ENCODE measurements at places on chromosomes 13 and 19. TPM values are rescaled to one million over a fixed set of nuclear protein-coding genes. Genes with fewer than 3 reads are reported as not detected.

- peak within 1 kb of the TSS; percentile 95 for H3K27ac ChIP-seq
- peak within 1 kb of the TSS; percentile 77 for H3K4me3 ChIP-seq
- H3K27me3 ChIP-seq = no peaks in the 10 kb centered on the region
Observed at GRCh38 chr13:43878892-43879754, at the start of gene CCDC122. TSS of gene CCDC122 (minus strand) at chr13:43879740. CDS start at chr13:43869376, 10,364 bp downstream.

- H3K36me3 ChIP-seq = peaks cover under 1% of the 10 kb centered on the region
- H3K4me3 ChIP-seq = no peak overlapping the region
- no peaks in the 10 kb centered on the region for H3K4me1 ChIP-seq
- H3K27me3 ChIP-seq = no peaks in the 10 kb centered on the region
Observed at GRCh38 chr13:41859565-41859964, 101.3 kb downstream of the VWA8 start.

GRCh38 chr13:81051873-81052272 is 710.9 kb upstream of the SPRY2 start:
- H3K36me3 ChIP-seq = no peaks in the 10 kb centered on the region
- no peak for DNase-seq
- H3K27me3 ChIP-seq = no peaks in the 10 kb centered on the region

DNA sequence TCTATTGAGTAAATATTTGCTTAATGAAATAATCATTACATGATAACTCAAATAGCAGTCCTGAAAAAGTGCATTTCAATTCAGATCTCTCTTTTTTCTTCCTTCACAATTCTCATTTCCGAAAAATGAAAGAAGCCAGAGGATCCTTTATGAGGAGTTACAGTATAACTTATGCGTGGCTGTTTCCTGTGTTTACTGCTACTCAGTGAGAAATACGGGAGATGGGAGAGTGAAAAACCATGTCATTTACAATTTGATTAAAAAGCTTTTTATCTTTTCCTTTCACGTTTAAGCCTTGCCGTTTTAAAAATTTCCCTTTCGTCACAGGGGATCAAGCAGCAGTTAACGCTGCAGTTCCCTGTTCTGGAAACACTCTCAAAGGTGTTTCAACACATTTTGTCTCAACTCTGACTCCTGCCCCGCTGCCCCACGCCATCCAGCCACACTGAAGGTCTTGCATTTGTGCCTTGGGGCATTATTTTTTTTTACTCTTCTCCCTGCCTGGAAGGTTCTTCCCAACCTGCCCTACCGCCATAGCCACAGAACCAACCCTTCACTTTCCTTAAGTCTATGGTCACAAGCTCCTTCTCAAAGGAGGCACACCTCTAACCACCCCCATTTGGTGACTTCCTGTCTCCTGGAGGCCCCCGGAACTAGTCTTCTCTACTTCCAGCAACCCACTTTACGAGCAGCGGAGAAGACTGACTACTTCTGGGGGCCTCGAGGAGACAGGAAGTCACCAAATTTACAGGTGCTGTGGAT is 17.0 kb downstream of the KL start:
- H3K4me1 ChIP-seq = no peaks in the 10 kb centered on the region
- H3K4me3 ChIP-seq = no peak overlapping the region
- no peak overlapping the region for H3K27ac ChIP-seq
- H3K27me3 ChIP-seq = no peaks in the 10 kb centered on the region
- no peaks in the 10 kb centered on the region for H3K36me3 ChIP-seq

DNA sequence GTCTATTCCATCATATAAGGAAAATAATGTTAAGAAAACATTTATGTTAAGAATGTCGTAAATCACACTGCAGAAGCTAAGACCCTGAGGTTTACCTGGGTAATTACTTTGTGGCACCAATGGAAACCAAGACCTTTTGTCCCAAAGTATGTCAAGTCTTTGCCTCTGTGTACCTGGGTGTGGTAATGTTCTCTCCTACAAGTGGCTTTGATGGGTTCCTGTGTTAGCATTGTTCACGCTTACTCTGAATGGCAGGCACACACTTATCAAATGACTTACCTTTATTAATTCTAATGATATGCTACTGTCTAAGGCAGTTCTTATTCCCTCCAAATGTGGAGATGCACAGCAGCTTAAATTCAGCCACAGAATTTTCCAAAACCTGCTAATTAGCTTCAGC is 206.1 kb downstream of the KCTD12 start:
- H3K27me3 ChIP-seq = no peaks in the 10 kb centered on the region
- no peaks in the 10 kb centered on the region for H3K4me1 ChIP-seq
- no peaks in the 10 kb centered on the region for H3K36me3 ChIP-seq
- H3K27ac ChIP-seq = no peak overlapping the region
- H3K4me3 ChIP-seq = no peak overlapping the region

DNA sequence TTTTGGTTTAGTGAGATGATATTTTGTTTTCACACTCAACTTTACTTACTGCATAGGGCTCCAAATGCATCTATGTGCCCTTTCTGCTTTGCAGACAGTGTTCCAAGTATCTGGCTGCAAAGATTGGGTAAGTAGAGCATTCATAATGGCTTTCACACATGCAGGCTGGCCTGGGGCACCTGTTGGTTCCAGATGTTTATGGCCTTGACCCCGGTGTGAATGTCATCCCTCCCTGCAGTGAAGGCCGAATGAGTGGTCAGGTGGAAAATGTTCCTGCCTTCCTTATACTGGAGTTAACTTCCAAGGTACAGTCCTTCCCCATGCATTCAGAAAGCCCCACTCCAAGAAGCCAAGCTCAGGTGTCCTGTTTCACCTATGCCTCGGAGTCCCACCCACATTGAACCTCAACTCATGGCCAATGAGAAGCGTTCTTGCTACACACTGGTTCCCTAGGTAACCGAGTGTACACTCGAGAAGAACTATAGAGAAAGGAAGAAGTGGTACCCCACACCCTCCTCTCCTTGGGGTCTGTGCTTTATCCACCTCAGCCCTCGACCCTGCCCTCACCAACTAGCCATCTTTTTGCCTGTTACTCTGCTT is 23.0 kb upstream of the ZNF536 start:
- no peaks in the 10 kb centered on the region for H3K27me3 ChIP-seq
- no peak overlapping the region for H3K4me3 ChIP-seq
- no peaks in the 10 kb centered on the region for H3K4me1 ChIP-seq
- DNase-seq = no peak

KIR2DL3 gene
- not detected for total RNA-seq

DDX39A gene
- total RNA-seq = 22.3 TPM

- no peaks in the 10 kb centered on the region for H3K27me3 ChIP-seq
- H3K36me3 ChIP-seq = no peaks in the 10 kb centered on the region
- no peak overlapping the region for H3K4me3 ChIP-seq
- no peak overlapping the region for H3K27ac ChIP-seq
- DNase-seq = no peak
Observed at GRCh38 chr13:26457212-26457611, 100.3 kb upstream of the WASF3 start.

- no peaks in the 10 kb centered on the region for H3K27me3 ChIP-seq
- H3K27ac ChIP-seq = no peak overlapping the region
- H3K4me1 ChIP-seq = no peaks in the 10 kb centered on the region
- no peaks in the 10 kb centered on the region for H3K36me3 ChIP-seq
Observed at GRCh38 chr13:72808917-72809500, 27.1 kb downstream of the PIBF1 start.

GRCh38 chr19:38836983-38837626 is 5.5 kb upstream of the ECH1 start:
- H3K4me1 ChIP-seq = no peaks in the 10 kb centered on the region
- peak overlapping the region; percentile 62 for H3K27ac ChIP-seq
- no peaks in the 10 kb centered on the region for H3K27me3 ChIP-seq
- DNase-seq = no peak
- H3K36me3 ChIP-seq = peaks cover 65% of the 10 kb centered on the region

Data from right lobe of liver (tissue), 6 donors.